ENCODE measurements at places on chromosomes 4 and X. TPM values are rescaled to one million over a fixed set of nuclear protein-coding genes. Genes with fewer than 3 reads are reported as not detected.
A peak's percentile ranks its signal among the peaks of the same experiment; 100 is the strongest.

GRCh38 chr4:158778156-158778711, 9.4 kb downstream of the FNIP2 start:
- DNase-seq: no peak
- no peaks in the 10 kb centered on the region for H3K27me3 ChIP-seq
- peak overlapping the region; percentile 36 for H3K27ac ChIP-seq

GRCh38 chrX:20260885-20261284, 5.8 kb downstream of the RPS6KA3 start:
- no peak overlapping the region for H3K27ac ChIP-seq
- no peak overlapping the region for H3K4me3 ChIP-seq
- DNase-seq: no peak
- H3K36me3 ChIP-seq: no peaks in the 10 kb centered on the region

DNA sequence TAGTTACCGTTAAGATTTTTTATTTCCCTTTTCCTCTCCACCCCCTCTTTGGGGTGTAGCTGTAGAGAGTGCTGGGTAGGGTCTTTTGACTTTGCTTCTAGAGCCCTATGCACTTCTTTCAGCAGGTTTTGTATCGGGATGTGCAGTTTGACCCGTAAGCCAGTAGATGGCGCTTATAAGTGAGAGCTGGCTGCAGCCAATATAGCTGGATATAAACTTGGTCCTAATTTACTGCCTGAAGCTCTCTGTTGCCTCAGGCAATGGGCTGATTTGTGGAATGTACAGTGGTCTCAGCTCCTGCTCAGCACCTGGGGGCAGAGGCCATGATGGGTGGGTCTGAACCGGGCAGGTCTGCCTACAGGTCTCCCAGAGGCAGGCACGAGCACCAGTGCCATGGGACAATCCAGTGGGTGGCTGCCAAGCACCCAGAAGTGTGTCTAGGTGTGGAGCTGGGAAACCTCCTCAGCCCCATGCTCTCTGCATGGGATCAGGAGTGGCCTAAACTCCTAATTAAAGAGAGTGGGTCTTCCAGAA, 146.5 kb downstream of the SPANXN1 start:
- no peak for DNase-seq
- H3K27me3 ChIP-seq: no peaks in the 10 kb centered on the region
- H3K4me1 ChIP-seq: no peaks in the 10 kb centered on the region
- H3K4me3 ChIP-seq: no peak overlapping the region
- H3K27ac ChIP-seq: no peak overlapping the region

DNA sequence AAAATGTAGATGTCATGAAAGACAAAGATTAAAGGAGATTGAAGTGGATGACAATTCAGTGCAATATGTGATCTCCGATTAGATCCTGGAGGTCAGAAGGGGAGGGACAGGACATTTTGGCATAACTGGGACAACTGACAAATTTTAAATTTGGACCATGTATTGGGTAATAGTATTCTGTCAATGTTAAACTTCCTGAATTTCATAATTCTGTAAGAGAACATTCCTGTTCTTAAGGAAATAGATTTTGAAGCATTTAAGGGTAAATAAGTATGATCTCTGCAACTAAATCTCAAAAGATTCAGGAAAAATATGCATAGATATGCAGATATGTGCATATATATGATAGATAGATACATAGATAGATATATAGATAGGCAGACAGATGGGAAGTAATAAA, 11.0 kb downstream of the ODAPH start:
- no peak for DNase-seq
- H3K27ac ChIP-seq: no peak overlapping the region
- no peak overlapping the region for H3K4me3 ChIP-seq
- peaks cover 3% of the 10 kb centered on the region for H3K4me1 ChIP-seq
- peaks cover 6% of the 10 kb centered on the region for H3K27me3 ChIP-seq

- H3K27ac ChIP-seq: no peak overlapping the region
- no peak overlapping the region for H3K4me3 ChIP-seq
- H3K4me1 ChIP-seq: no peaks in the 10 kb centered on the region
- H3K27me3 ChIP-seq: no peaks in the 10 kb centered on the region
- DNase-seq: no peak
Observed at GRCh38 chrX:17848545-17849265, 12.4 kb downstream of the RAI2 start.

DNA sequence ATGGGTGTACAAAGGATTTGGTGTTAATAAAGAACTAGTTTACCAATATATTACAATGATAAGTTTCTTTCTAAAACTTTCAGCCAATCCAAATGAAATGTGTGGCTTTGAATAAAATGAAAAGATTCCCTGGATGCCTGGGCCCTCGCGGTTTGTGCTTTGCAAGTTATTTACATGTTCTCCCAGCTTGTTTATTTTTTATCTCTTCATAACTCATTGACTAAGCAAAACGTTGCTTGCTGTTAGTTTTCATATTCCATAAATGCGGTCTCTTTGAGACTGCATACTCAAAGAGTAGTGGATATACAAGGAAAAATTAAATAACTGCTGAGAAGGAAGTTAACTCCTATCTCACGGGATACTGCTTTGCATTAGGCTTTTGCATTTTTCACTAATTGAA, 26.0 kb downstream of the FHDC1 start:
- no peaks in the 10 kb centered on the region for H3K36me3 ChIP-seq
- H3K27me3 ChIP-seq: no peaks in the 10 kb centered on the region
- no peak overlapping the region for H3K27ac ChIP-seq
- no peak overlapping the region for H3K4me3 ChIP-seq
- DNase-seq: no peak
- peaks cover 7% of the 10 kb centered on the region for H3K4me1 ChIP-seq

- H3K4me3 ChIP-seq: no peak overlapping the region
- peaks cover 12% of the 10 kb centered on the region for H3K4me1 ChIP-seq
- H3K27me3 ChIP-seq: peaks cover 2% of the 10 kb centered on the region
- DNase-seq: peak; percentile 35
- no peaks in the 10 kb centered on the region for H3K36me3 ChIP-seq
- H3K27ac ChIP-seq: no peak overlapping the region
Observed at GRCh38 chrX:65581661-65582339, 47.2 kb upstream of the LAS1L start.

DNA sequence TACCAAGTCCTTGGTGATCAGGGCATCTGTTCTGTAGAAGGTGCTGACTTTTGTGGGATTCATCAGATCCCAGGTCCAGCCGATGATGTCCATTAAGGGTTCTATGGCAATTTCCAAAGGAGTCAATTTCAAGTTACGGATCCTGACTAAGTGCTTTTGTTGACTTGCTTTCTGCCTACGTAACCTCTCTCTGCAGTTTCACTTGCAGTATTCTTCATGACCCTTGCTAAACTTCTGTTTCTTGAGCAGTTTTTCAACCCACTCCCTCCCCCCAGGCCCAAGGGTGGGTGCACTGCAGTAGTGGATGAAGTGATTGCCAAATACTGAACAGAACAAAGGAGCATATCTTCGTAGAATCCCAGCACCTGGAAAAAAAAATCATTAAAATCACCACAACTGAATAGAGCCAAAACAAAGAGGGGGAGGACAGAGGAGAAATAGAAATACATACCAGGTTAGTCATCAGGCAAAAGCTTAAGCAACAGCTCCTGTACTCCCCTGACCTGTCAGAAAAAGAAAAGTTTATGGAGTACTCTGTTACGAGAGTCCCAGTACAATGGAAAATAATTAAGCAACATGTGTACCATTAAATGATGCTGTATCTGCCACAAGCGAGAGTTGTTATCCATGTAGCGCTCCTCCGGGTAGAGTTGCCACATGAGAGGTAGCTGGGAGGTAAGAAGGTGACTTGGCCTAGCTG, 5.8 kb downstream of the CMC4 start:
- H3K4me1 ChIP-seq: peaks cover 45% of the 10 kb centered on the region
- DNase-seq: peak; percentile 28
- H3K27me3 ChIP-seq: no peaks in the 10 kb centered on the region
- no peaks in the 10 kb centered on the region for H3K36me3 ChIP-seq

TASL gene
- total RNA-seq: not detected

NAAA gene
- 31.3 TPM for total RNA-seq

All from HFFc6 (cell line).